ENCODE measurements at places on chromosomes 7 and 10.
A peak's percentile ranks its signal among the peaks of the same experiment; 100 is the strongest.

- peak; percentile 32 for DNase-seq
Observed at GRCh38 chr7:32942415-32943251, 14.6 kb upstream of the FKBP9 start.

DNA sequence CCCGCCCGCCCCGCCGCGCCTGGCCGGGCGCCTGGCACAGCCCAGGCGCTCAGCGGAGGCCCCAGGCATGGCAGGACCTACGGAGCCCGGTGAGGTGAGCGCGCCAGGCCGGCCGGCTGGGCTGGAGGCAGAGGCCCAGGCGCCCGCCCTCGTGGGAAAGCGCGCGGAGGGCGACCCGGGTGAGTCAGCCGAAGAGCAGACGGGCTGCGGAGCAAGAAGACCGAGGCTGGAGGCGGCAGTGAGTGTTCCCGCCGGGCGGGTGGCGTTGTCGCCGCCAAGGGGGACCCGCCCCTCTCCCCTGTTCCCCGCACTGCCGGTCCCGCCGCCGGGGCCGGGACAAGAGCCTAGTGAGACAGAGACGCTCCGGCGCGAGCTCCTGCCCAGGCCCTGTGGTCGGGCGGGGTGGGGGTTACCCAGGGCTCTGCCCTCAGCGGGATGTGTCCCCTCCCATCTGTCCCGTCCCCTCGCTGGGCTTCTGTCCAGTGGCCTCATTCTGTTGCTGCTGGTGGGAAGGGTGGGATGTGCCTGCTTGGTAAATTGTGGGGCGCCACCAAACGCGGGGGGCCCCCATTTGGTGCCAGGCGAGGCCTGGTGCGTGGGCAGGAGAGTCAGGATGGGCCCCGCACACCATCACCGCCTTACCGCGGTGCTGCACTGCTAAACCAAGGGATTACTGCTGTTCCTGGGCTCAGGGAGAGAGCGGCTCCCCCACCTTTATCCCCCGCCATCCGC is 17.0 kb upstream of the NODAL start:
- no peak for DNase-seq

- peak; percentile 40 for DNase-seq
Observed at GRCh38 chr10:62183442-62183841, 85.2 kb downstream of the RTKN2 start.

DNA sequence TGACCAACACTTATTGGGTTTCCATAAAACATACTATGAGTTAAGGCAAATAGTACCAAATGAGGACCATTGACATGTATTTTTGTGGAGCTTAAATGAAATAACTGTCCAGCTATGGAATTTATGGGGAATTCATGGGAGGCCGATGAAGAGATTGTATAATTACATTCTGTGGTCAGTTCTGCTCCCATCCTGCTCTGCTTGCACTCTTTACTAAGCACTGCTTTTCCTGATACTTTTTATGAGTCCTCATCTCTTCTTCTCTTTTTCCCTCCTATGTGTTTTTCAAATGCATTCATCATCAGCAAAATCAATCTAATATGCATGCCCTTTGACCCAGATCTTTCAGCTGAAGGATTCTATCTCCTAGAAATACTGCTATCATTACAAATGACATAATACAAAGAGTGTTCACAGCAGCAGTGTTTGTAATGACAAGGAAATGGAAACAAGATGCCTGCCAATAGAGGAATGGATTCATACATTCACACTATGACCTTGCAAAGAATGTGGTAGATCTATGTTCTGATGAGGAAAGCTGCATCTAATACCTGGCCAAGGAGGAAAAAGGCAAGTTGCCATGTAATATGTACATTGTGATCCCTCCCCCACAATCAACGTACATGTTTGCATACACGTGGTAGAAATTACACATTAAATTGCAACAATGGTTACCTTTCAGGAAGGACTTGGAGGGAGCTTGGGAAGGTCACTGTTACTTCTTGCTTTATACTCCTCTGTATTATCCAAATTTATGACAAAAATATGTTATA is 73.9 kb downstream of the PCGF5 start:
- DNase-seq: no peak

DNA sequence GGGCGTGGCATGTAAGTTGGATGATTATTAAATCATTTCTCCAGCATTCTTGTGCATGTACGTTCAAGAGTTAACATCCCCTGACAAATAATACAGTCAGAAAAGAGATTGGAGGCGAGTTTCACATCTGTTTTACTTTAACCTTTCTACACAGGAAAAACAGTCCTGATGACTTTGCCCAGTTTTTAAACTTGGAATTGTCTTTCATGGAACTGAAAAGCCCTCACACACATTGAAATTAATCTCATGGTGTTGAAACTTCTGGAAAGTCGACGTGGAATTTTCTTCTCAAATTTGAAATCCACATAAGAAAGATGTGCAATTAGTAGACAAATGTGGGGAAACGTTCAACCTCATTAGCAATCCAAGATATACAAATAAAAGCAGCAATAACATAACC is 31.2 kb upstream of the ZNF438 start:
- no peak for DNase-seq

- DNase-seq: no peak
Observed at GRCh38 chr7:153444641-153445040, 607.6 kb upstream of the DPP6 start.

GRCh38 chr7:41188163-41189130 is 514.4 kb downstream of the INHBA start:
- DNase-seq: no peak

DNA sequence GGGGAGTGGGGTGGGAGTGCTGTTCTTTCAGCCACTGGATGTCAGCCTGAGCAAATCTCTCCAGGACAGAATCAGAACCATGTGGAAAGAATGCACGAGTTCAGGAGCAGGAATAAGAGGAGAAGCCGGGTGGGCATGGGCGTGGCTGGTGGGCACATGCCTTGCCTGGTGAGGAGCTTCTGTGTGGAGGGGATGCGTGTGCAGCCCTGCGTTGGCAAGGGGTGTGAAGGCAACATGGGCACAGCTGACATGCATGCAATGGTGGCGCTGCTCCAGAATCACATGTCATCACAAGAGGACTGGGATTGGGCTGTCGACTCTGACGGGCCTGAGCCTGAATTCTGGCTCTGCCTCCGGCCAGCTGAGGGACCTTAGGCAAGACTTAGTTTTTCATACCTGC is 162.1 kb downstream of the ADAM12 start:
- no peak for DNase-seq
